Progenitor cell of endocrine pancreas (in vitro differentiated cells): ENCODE measurements at places on chromosomes 2 and 18.

GRCh38 chr2:209661286-209661894 is 110.2 kb upstream of the UNC80 start:
- DNase-seq = no peak

DNA sequence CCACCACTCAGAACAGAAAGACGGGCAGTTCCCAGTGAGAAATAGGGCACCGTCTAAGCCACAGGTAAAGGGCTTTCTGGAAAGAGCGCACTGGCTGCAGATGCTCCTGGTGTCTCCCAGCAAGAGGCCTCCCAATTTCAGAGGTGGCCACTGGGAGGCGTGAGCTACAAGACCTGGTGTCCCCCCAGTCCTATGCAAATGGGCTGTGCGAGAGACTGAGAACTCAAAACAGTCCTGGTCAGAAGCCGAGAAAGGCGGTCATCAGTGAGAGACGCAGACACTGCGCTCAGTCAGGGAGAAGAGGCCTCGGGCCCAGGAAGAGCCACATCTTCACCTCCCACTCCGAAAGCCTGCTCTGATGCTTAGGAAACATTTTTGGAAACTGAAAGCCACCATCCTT is 179.5 kb downstream of the EIPR1 start:
- no peak for DNase-seq

DNA sequence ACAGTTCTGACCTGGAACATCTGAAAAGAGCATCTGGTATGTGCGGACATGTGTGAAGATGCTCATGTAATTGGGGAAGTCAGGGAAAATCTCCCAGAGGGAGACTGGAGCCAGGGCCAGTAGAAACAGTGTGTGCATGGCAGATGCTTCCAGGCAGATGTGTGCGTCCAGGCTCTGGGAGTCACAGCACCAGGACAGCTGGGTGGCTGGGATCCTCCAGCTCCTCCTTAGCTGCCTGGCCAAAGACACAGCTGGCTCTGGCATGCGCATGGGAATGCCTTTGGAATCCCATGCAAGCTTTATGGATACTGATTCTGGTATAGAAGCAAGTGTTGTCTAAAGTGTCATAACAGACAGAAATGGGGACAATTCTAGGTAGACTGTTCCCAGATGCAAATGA is 369.7 kb downstream of the INSIG2 start:
- DNase-seq = no peak

- DNase-seq = no peak
Measured at GRCh38 chr18:62778976-62779869, 63.9 kb downstream of the PHLPP1 start.

- DNase-seq = no peak
Measured at GRCh38 chr2:100145893-100146656, 3.7 kb upstream of the AFF3 start.

DNA sequence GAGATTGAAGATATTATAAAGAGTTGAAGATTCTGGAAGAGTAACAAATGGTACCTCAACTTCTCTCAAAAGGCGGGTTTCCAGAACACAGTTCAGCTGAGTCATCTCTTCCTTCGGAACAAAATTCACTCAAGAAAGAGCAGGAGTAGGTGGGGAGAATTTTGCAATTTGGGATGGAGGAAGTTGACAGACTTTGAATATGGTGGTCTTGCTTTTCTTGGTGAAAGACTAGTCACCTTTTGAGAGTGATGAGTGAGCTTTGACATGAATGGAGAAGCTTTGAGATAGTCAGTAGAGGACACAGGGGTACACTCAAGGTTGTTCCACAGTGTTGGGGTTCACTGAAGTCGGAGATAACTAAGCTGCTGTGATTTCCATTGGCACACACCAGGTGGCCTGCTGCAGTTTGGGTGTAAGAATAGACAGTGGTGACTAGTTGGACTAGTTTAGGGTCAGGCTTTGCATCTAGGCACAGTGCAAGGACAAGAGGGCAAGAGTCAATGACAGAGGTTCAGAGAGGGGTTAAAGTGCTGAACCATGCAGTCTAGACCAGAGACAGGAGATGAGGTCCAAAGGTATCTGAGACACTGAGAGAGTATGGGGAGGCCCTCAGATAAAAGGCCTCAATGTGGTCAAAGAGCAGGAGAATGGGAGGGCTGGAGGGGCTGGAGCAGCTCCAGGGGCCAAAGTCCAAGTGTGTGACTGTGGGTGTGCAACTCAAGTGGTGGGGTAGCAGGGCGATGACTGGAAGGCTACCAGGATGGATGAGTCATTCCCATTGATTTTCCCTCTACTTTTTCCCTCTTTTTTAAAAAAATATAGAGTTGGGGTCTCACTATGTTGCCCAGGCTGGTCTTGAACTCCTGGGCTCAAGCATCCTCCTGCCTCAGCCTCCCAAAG is 7.7 kb downstream of the CCL20 start:
- DNase-seq = no peak

- no peak for DNase-seq
Measured at GRCh38 chr2:120678926-120679325, 56.7 kb upstream of the GLI2 start.

DNA sequence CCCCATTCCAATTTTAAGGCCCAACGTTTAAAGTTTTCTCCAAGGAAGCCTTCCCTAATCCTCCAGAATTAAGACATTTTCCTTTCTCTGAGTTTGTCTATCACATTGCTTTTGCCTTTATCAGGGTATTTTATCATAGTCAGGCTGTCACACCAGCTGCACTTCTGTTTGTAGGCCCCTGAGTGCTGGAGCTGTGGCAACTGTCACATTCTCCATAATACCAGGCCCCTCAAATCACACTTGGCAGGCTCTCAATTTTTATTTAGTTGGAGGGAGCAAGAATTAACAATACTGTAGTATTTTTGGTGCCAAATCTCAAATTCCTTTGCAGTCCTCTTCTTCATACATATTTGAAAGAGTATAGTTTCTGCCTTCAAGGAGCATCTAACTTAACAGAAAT is 122.2 kb downstream of the FSHR start:
- no peak for DNase-seq

DNA sequence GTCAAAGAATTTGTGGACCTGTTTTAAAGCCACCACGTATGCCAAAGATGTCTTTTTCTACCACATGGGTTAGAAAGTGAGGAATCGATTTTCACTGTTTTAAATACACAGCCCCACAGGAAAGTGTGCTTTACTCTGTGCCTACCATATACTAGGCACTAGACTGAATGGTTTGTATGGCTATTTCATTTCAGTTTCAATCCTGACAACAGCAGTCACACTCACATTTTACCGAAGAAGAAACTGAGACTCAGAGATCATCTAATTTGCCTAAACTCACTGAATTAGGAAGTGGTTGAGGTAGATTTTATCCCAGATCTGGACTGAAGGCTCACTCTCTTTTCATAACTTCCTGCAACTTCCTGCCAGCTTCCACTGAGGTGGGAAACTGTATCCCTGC is 176.4 kb downstream of the ALK start:
- DNase-seq = no peak

- no peak for DNase-seq
Measured at GRCh38 chr2:146874260-146874658, 970.6 kb upstream of the ACVR2A start.

- DNase-seq = no peak
Measured at GRCh38 chr2:234392041-234392615, 104.8 kb downstream of the ARL4C start.

GRCh38 chr2:204251158-204251997 is 293.9 kb upstream of the PARD3B start:
- DNase-seq = no peak

- no peak for DNase-seq
Measured at GRCh38 chr2:47867205-47867604, 39.1 kb downstream of the FBXO11 start.

DNA sequence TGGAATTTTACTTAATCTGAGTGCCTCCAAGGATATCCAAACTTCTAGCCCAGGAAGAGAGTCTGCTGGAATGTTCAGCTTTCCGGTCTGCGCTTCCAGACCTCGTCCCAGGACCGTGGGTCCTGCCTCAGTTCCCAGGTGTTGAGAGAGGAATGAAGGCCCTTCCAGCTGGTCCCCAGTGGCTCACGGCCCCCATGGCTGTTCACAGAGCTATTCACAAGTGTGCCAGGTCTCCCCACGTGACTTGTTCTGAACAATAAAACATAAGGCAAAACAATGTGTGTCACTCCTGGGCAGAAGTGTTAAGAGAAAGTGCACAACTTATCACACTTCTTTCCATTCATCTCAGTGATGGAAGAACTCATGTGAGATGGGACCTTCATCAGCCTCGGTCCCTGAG is 20.1 kb upstream of the TEX51 start:
- DNase-seq = no peak

- DNase-seq = no peak
Measured at GRCh38 chr2:15182275-15182674, 378.9 kb downstream of the NBAS start.

DNA sequence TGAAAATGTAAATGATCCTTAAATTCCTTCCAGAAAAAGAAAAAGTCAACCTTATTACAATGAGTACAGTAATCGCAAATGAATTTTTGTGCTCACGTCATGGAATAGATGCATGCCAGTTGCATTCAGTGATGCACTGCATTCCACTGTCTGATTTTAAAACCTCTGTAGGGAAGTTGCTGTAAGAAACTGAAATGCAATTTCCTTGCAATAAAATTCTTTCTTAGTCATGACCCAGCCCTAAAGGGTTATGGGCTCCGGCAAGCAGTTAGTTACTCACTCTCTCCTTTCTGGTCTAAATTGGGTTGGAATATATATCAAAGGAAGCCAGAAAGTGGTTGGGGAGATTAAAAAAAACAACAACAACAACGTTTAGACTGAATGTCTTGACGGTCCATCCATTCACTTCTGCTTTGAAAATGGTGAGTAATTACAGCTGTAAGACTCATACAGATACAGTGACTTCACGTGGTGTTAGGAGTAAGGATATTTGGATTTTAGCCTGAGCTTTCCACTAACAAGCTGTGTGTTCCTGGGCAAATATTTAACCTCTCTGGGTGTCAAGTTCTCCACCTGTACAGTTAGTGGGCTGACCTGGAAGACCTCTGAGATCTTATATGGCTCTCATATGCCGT is 8.6 kb upstream of the RND3 start:
- DNase-seq = no peak

DNA sequence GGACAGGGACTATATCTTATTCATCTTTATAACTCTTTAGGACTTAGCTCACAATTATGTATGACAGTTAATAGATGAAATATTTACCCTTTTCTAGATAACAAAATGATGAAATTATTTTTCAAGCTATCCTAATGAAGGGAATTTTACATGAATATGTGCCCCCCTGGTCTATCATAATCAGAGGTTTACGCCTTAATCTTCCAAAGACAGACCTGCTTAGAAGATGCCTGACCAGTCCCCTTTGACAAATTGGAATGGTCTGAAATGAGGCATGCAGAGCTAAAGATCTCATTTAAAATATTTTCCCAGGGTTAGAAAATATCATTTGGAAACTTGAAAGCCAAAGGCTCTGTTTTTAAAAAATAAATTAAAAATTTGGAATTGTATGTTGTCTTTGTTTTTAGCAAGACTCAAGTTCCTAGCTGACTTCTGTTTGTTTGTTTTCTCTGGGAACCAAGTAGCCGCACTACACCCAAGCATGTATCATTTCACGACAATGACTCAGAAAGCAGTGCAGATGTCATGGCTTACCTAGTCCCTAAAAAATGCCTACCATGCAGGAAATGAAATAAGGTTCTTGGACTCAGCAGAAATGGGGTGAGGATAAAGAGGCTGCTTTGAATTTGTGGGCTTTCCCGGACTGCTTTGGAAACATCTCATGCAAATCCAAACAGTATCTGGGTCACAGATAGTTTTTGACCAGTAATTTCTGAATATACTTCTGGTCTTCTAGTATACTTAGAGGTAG is 162.1 kb downstream of the ZEB2 start:
- DNase-seq = no peak

GRCh38 chr2:124121760-124122275 is 96.7 kb downstream of the CNTNAP5 start:
- DNase-seq = no peak

DNA sequence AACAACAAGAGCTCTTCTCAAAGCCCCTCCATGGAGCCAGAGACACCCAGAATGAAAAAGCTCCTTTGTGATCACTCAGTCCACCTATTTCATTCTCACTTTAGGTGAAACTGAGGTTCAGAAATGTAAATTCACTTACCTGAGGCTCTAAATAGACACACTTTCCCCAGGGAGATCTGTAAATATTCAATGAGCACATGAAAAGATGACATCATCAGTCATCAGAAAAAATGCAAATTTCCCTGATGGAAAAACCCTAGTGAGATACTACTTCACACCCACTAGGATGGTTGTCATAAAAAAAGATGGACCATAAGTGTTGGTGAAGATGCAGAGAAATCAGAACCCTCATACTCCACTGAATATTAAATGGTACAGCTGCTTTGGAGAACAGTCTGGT is 339.2 kb downstream of the EN1 start:
- DNase-seq = no peak

DNA sequence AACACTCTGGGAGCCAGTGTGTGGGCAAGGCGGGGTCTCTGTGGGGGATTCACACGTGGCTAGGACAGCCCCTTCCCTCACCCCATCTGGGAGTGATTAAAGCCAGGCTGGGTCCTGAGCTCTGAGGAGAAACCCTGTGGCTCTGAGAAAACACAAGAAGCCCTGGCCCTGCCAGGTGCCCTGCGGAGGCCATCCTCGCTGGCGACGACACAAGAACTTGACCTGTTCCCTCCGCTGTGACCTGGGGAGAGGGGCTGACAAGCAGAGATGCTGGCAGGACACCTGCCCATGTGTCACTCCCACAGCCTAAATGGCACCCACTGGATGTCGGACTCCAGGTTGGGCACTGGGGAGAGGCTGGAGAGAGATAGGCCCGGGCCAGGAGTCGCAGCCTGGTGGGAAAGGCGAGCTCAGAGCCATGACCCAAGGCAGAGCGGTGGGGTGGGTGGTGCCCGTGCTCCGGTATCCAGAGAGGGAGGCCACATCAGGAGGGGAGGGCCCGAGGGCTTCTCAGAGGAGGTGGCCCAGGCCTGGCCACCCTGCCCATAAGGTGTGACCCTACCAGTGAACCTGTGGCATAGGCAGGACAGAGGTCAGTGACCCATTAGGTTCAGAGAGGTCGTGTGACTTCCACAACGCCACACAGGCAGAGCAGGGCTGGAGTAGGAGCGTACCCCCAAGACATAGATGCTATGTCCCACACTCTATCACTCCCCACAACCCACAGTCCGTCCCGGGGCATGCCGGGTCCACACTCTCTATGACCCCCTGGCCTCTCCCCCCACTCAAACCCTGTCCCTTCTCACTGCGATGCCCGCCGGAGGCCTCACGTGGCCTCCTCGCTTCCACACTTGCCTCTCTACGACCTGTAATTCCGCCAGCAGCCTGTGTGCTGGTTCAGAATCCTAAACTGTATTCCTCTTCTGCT is 59.4 kb upstream of the HPCAL1 start:
- DNase-seq = no peak

DNA sequence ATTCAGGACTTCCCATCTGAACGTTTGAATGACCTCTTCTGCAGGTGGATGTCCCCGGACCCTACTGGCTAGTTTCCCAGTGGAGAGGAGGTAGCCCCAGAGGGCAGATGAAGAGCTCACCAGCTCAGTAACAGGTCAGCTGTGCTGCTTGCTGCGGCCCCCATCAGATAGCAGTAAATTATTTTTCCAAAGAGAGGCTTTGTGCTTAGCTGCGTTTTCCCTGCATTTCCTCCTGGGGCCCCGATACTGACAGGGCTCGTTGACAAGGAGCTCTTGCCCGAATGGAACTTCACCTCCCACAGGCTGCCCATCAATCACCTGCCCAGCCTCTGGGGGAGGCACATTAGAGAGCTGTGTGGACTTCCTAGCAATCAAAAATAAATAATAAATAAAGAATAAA is 185.8 kb downstream of the DOK6 start:
- DNase-seq = no peak
